Astrocyte (in vitro differentiated cells and primary cell): ENCODE measurements at places on chromosomes 1 and 21. TPM values are rescaled to one million over a fixed set of nuclear protein-coding genes. Genes with fewer than 3 reads are reported as not detected.
A peak's percentile ranks its signal among the peaks of the same experiment; 100 is the strongest.

The SYT2 gene
- total RNA-seq, result 0.14 and 0.27 TPM in 2 replicates

The WDR77 gene
- total RNA-seq, result 39.3 and 49.1 TPM in 2 replicates

DNA sequence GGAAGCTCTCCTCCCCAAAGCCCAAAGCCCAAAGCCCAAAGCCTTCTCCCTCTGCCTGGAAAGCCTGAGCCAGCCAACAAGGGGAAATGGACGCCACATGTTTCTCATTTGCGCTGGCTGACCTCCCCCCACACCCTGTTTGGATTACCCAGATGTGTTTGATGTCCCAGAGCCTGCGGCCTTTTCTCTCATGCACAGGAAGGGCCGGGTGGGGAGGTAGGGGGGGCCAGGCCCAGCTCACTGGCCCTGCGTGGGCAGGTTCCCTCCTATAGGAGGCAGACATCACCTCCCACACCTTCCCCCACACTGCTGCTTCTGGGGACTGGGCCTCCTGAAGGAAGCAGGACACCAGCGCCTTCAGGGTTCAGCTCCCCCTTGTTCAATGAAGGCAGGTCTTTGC lies 116.3 kb downstream of the NAV1 start:
- H3K4me1 ChIP-seq, result peaks cover 57% of the 10 kb centered on the region
- peak; percentile 78 for DNase-seq
- no peaks in the 10 kb centered on the region for H3K27me3 ChIP-seq
- peak overlapping the region; percentile 14 for H3K27ac ChIP-seq

DNA sequence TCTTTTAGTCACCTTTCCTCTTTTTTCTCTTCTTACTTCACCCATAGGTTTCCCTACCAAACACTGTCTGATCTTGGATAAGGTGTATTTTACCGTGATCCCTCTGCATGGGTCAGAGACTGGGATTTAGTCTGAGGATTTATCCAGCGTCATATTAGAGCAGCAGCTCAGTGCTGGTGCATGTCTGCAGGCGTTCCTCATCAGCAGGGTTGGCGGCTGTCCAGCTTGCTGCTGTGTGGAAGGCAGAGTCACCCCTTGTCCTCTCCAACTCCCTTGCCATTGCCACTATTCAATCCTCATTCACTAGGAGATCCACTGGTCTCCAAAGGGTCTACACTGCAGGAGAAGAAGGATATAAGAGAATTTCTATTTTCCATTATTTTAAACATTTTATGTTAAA lies 7.3 kb upstream of the FAM78B start:
- H3K27ac ChIP-seq, result no peak overlapping the region
- DNase-seq, result no peak
- H3K4me3 ChIP-seq, result no peak overlapping the region
- H3K4me1 ChIP-seq, result no peaks in the 10 kb centered on the region
- peaks cover 2% of the 10 kb centered on the region for H3K27me3 ChIP-seq
- H3K36me3 ChIP-seq, result no peaks in the 10 kb centered on the region
